ENCODE measurements at places on chromosomes 16 and 17. TPM values are rescaled to one million over a fixed set of nuclear protein-coding genes. Genes with fewer than 3 reads are reported as not detected.

Gene CCL3
- total RNA-seq: not detected

Gene CCL17
- total RNA-seq: not detected

Gene NOS2
- total RNA-seq: under 0.01 TPM

Gene NPTX1
- total RNA-seq: 8.0 TPM

Gene RMI2
- total RNA-seq: 4.0 TPM

Gene KIF2B
- total RNA-seq: not detected

Gene NPIPA3
- total RNA-seq: 0.69 TPM

Gene CA7
- not detected for total RNA-seq

Gene CORO6
- total RNA-seq: 4.9 TPM

Gene SLFN14
- total RNA-seq: not detected

Gene ITGAL
- total RNA-seq: 0.17 TPM

Gene SMPD3
- 0.07 TPM for total RNA-seq

Gene CTRB1
- total RNA-seq: not detected

Gene MYCBPAP
- total RNA-seq: 1.7 TPM

Gene NOL3
- total RNA-seq: 42.4 TPM

Gene LGALS9C
- not detected for total RNA-seq

Gene RUNDC3A
- 0.20 TPM for total RNA-seq

Gene MYO15B
- total RNA-seq: 5.7 TPM

Gene HAGH
- total RNA-seq: 50.2 TPM

Gene MPHOSPH6
- total RNA-seq: 15.8 TPM

Data from smooth muscle cell of the pulmonary artery (primary cell).